WTC11 (cell line): ENCODE measurements at places on chromosomes 3 and 15. TPM values are rescaled to one million over a fixed set of nuclear protein-coding genes. Genes with fewer than 3 reads are reported as not detected.

- H3K36me3 ChIP-seq: no peaks in the 10 kb centered on the region
- peak overlapping the region; percentile 90 for H3K27ac ChIP-seq
- H3K4me3 ChIP-seq: no peak overlapping the region
- H3K27me3 ChIP-seq: no peaks in the 10 kb centered on the region
Observed at GRCh38 chr3:172148241-172148640, 108.9 kb downstream of the FNDC3B start.

- peaks cover 23% of the 10 kb centered on the region for H3K4me1 ChIP-seq
- H3K27me3 ChIP-seq: no peaks in the 10 kb centered on the region
- H3K27ac ChIP-seq: no peak overlapping the region
- H3K36me3 ChIP-seq: no peaks in the 10 kb centered on the region
Observed at GRCh38 chr3:30347679-30348216, 258.7 kb upstream of the TGFBR2 start.

DNA sequence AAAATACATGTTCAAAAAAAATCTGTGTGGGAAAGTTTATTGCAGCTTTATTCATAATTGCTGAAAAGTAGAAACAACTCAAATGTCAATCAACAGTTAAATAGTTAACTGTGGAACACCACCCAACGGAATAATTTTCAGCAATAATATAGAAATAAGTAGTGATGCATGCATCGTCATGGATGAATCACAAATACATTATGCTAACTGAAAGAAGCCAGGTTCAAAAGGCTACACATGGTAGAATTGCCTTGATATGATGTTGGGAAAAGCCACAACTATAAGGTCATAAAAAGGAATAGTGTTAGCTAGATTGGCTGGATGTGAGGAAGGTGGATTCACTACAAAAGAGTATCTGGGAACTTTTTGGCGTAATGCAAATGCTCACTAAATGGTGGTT lies 82.0 kb downstream of the GMNC start:
- no peak overlapping the region for H3K4me3 ChIP-seq
- DNase-seq: no peak
- H3K27me3 ChIP-seq: no peaks in the 10 kb centered on the region
- H3K4me1 ChIP-seq: no peaks in the 10 kb centered on the region
- no peak overlapping the region for H3K27ac ChIP-seq
- H3K36me3 ChIP-seq: no peaks in the 10 kb centered on the region

- no peak for DNase-seq
- no peaks in the 10 kb centered on the region for H3K36me3 ChIP-seq
- no peak overlapping the region for H3K27ac ChIP-seq
- H3K27me3 ChIP-seq: no peaks in the 10 kb centered on the region
- H3K4me3 ChIP-seq: no peak overlapping the region
- peaks cover 28% of the 10 kb centered on the region for H3K4me1 ChIP-seq
Observed at GRCh38 chr3:81952141-81952540, 190.7 kb upstream of the GBE1 start.

GRCh38 chr15:76752549-76752948 lies 152.6 kb downstream of the SCAPER start:
- H3K4me3 ChIP-seq: no peak overlapping the region
- no peaks in the 10 kb centered on the region for H3K36me3 ChIP-seq
- H3K4me1 ChIP-seq: no peaks in the 10 kb centered on the region
- DNase-seq: no peak

GRCh38 chr15:33341953-33342352 lies 31.2 kb downstream of the RYR3 start:
- no peak for DNase-seq
- no peak overlapping the region for H3K4me3 ChIP-seq
- H3K27ac ChIP-seq: no peak overlapping the region
- H3K27me3 ChIP-seq: no peaks in the 10 kb centered on the region

GRCh38 chr3:162610261-162610660 lies 1113.7 kb downstream of the OTOL1 start:
- H3K36me3 ChIP-seq: peaks cover 32% of the 10 kb centered on the region
- no peak overlapping the region for H3K4me3 ChIP-seq
- H3K27me3 ChIP-seq: no peaks in the 10 kb centered on the region
- peak overlapping the region; percentile 58 for H3K27ac ChIP-seq

DNA sequence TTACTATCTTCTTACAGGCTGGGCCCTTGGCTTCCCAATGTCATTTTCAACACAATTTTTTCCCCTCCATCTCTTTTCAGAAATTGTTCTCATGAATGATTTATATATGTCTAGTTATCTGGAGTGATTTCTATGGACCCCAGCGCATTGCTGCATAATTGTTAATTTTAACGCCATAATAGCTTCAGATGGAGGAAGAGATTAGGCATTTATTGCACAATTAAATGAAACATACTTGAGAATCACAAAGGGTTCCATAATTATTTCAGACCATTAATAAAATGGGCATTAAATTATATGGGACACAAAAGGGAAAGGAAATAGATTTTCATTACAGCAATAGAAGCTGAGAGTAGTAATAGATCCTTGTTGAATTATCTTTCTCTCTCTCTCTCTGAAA lies 70.3 kb upstream of the SOX14 start:
- H3K36me3 ChIP-seq: no peaks in the 10 kb centered on the region
- DNase-seq: no peak
- no peaks in the 10 kb centered on the region for H3K27me3 ChIP-seq
- H3K4me1 ChIP-seq: peaks cover 16% of the 10 kb centered on the region

- DNase-seq: peak; percentile 100
- H3K27ac ChIP-seq: peak within 1 kb of the TSS; percentile 97
- H3K27me3 ChIP-seq: no peaks in the 10 kb centered on the region
- peaks cover 15% of the 10 kb centered on the region for H3K4me1 ChIP-seq
- H3K36me3 ChIP-seq: peaks cover 16% of the 10 kb centered on the region
Observed at GRCh38 chr3:131381445-131382291, at the start of gene NUDT16. TSS of gene NUDT16 (plus strand) at chr3:131381774. CDS start at chr3:131381805, 31 bp downstream.

DNA sequence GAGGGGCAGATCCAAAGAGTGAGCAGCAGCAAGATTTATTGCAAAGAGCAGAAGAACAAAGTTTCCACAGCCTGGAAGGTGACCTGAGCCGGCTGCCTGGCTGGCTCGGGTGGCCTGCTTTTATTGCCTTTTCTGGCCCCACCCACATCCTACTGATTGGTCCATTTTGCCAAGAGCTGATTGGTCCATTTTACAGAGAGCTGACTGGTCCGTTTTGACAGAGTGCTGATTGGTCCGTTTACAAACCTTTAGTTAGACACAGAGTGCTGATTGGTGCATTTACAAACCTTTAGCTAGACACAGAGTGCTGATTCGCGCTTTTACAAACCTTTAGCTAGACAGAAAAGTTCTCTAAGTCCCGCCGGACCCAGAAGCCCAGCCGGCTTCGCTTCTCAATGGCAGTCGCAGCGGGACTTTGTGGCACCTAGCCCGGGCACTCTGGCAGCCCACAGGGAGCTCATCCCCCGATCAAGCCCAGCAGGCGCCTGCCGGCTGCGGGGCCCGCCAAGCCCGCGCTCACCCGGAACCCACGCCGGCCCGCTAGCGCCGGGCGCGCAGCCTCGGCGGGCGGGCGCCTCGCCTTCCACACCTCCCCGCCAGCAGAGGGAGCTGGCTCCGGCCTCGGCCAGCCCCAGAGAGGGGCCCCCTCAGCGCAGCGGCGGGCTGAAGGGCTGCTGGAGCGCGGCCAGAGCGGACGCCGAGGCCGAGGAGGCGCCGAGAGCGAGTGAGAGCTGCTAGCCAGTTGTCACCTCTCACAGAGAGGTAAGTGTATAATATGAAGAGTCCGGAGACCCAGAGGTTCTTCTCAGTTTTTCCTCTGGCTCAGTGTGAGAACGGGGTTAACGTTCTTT lies 339.2 kb downstream of the CHL1 start:
- peaks cover 19% of the 10 kb centered on the region for H3K27me3 ChIP-seq
- no peaks in the 10 kb centered on the region for H3K4me1 ChIP-seq
- peaks cover 68% of the 10 kb centered on the region for H3K36me3 ChIP-seq
- no peak overlapping the region for H3K27ac ChIP-seq
- no peak overlapping the region for H3K4me3 ChIP-seq

DNA sequence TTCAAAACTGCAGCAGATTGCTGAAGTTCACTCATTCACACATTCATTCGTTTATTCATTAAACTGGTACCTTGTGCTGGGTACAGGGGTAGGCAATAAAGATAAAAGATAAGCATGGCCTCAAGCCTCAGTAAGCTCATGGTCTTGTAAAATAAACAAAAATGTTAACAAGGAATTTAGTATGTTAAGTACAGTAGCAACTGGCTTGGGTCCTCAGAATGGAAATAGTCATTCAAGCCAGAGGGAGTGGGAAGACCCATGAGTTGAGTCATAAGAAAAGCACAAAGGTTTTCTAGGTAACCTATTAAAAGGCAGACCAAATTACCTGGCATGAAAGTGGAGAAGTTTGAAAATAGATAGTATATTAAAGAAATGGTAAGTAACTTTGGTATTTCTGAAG lies 163.3 kb downstream of the CDIN1 start:
- H3K4me3 ChIP-seq: no peak overlapping the region
- no peak overlapping the region for H3K27ac ChIP-seq
- no peaks in the 10 kb centered on the region for H3K27me3 ChIP-seq
- H3K4me1 ChIP-seq: no peaks in the 10 kb centered on the region
- no peaks in the 10 kb centered on the region for H3K36me3 ChIP-seq
- no peak for DNase-seq

DNA sequence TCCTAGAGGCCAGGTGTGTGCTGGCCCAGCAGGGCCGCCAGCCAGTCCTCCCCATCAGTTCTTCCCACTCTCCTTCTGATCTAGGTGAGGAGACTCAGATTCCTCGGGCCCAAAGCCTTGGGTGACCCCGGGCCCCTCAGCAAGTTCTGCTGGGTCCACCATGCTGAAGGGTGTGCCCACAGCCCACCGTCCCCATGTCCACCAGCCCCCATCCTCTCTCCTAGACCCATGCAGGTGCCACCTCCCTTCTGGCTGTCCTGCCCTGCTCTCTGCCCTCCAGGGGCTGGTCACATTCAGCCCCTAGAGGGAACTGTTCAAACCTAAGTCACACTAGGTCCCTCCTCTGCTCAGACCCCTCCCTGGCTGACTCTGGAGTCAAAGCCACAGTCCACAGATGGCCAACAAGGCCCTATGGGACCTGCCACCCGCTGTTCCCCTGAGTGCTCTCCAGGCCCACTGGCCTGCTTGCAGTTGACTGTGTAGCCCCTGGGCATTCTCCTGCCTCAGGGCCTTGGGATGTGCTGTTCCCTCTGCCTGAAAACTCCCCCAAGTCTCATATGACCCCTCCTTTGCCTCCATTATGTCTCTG lies 878 bp upstream of the TLR9 start:
- H3K27ac ChIP-seq: no peak overlapping the region
- DNase-seq: no peak
- no peaks in the 10 kb centered on the region for H3K27me3 ChIP-seq

GRCh38 chr3:193021506-193022010 lies 103.9 kb upstream of the MB21D2 start:
- no peak overlapping the region for H3K27ac ChIP-seq
- H3K27me3 ChIP-seq: no peaks in the 10 kb centered on the region
- no peak overlapping the region for H3K4me3 ChIP-seq

- peaks cover 48% of the 10 kb centered on the region for H3K36me3 ChIP-seq
- peaks cover 7% of the 10 kb centered on the region; the same call in 1 of the 2 replicates for H3K27me3 ChIP-seq
- peak within 1 kb of the TSS; percentile 97 for H3K27ac ChIP-seq
- H3K4me3 ChIP-seq: peak within 1 kb of the TSS; percentile 100
Observed at GRCh38 chr3:32817558-32818228, at the start of gene TRIM71. TSS of gene TRIM71 (plus strand) at chr3:32817997. CDS start at chr3:32818081, 84 bp downstream.

GRCh38 chr3:148847351-148847750 lies 17.7 kb upstream of the CPA3 start:
- H3K4me1 ChIP-seq: no peaks in the 10 kb centered on the region
- H3K4me3 ChIP-seq: no peak overlapping the region
- no peaks in the 10 kb centered on the region for H3K27me3 ChIP-seq
- no peak overlapping the region for H3K27ac ChIP-seq
- DNase-seq: no peak
- no peaks in the 10 kb centered on the region for H3K36me3 ChIP-seq

- H3K36me3 ChIP-seq: no peaks in the 10 kb centered on the region
- H3K27me3 ChIP-seq: no peaks in the 10 kb centered on the region
- no peak overlapping the region for H3K27ac ChIP-seq
- H3K4me1 ChIP-seq: peaks cover under 1% of the 10 kb centered on the region; the same call in 1 of the 2 replicates
- DNase-seq: no peak
- H3K4me3 ChIP-seq: no peak overlapping the region
Observed at GRCh38 chr3:179961703-179962078, 75.0 kb downstream of the PEX5L start.

GRCh38 chr3:34035775-34036174 lies 237.3 kb downstream of the PDCD6IP start:
- H3K4me3 ChIP-seq: no peak overlapping the region
- DNase-seq: no peak
- no peaks in the 10 kb centered on the region for H3K4me1 ChIP-seq
- no peaks in the 10 kb centered on the region for H3K27me3 ChIP-seq
- H3K36me3 ChIP-seq: no peaks in the 10 kb centered on the region

DNA sequence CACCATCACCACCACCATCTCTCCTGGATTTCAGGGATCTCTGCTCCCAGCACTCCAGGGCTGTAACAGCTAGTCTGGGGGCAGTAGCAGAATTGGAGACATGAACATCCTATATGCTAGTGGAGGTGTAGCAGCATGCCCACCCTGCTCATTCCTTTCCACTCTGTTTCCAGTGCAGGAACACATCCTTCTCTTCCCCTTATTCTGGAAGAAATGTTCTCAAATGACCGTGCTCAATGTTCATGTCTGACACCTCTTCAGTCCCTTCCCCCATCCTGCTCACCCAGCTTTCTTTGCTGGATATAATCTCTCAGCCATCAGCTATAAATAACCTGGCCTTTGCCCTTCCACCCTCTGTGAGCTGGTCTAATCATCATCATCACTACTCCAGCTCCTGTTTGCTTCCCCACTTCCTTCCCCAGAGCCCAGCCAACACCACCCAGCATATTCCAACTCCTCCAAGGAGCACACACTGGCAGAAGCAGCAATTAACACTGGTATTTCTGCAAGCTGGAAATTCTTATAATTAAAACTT lies 31.1 kb downstream of the DCLK3 start:
- H3K36me3 ChIP-seq: no peaks in the 10 kb centered on the region
- no peak for DNase-seq
- H3K27ac ChIP-seq: no peak overlapping the region
- no peak overlapping the region for H3K4me3 ChIP-seq
- H3K27me3 ChIP-seq: peaks cover 2% of the 10 kb centered on the region; the same call in 1 of the 2 replicates

DNA sequence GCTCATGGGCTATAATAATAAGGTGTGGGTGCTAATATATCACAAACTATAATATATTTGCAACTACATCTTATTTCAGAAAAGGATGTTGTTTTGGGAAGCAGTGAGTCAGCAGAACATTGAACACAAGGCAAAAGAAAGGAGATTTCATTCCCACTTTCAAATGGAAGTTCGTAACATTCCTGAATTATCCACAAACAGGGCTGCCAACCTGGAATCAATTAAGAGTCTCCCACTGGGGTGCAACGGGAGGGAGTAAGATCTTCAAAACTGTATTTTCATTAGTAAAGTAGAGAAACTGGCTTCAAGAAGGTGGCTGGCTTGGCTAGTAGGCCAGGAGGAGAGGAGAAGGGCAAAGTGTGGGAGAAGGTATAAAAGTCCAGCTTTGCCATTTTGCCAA lies 479.6 kb downstream of the CNTN3 start:
- H3K4me3 ChIP-seq: no peak overlapping the region
- peaks cover 6% of the 10 kb centered on the region; the same call in 1 of the 2 replicates for H3K36me3 ChIP-seq
- peaks cover 13% of the 10 kb centered on the region for H3K4me1 ChIP-seq
- no peak for DNase-seq
- no peaks in the 10 kb centered on the region for H3K27me3 ChIP-seq

Gene FETUB
- not detected in 3 replicates for total RNA-seq

Gene GP5
- 0.09 to 0.16 TPM (median 0.11 TPM) in 3 replicates for total RNA-seq

Gene FOXB1
- total RNA-seq: 10.8 to 15.0 TPM (median 13.7 TPM) in 3 replicates

Gene POPDC2
- 0.48 to 0.64 TPM (median 0.53 TPM) in 3 replicates for total RNA-seq
